NT2/D1 (cell line): ENCODE measurements at places on chromosomes 4 and X.
A peak's percentile ranks its signal among the peaks of the same experiment; 100 is the strongest.

- DNase-seq, result no peak
Observed at GRCh38 chr4:139753686-139754085, 88.1 kb downstream of the MGST2 start.

DNA sequence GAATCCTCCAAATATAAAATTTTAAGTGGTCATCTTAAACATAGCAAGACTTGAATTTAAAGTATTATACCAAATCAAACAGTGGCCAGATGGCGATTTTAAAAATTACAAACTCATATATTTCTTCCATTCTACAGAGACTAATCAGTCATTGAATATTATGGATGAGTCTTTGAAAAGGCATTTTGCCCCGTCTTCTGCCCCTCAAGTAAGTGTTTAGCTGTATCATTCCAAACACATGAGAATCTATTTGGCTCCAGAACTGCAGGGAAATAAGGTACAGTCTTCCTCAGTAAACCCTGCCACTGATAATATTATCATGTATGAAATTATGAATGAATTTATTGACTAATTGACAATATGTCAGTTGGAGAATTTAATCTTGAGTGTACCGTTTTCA is 191.0 kb downstream of the SLC7A11 start:
- DNase-seq, result no peak

DNA sequence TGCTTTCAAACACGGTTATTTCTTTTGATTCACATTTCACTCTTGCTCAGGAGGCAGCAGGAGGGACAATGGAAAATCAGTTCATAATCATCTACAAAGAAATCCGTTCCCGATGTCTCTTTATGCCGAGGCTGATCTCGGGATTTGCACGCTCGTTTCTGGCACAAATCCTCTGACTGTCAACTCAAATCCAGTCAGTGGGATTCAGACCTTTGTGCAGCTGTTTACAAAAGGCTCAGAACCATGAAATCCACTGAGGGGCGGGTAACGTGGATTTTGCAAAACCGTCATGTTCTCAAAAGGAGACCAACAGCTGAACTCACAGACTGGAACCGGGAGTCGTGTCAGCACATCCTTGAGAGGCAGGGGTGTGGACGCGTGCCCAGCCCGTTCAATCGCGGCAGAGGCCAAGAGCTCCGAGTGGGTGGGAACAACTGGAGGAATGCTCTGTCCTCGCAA is 46.4 kb downstream of the ACOX3 start:
- DNase-seq, result no peak

GRCh38 chr4:22099896-22100295 is 151.3 kb upstream of the KCNIP4 start:
- DNase-seq, result no peak

DNA sequence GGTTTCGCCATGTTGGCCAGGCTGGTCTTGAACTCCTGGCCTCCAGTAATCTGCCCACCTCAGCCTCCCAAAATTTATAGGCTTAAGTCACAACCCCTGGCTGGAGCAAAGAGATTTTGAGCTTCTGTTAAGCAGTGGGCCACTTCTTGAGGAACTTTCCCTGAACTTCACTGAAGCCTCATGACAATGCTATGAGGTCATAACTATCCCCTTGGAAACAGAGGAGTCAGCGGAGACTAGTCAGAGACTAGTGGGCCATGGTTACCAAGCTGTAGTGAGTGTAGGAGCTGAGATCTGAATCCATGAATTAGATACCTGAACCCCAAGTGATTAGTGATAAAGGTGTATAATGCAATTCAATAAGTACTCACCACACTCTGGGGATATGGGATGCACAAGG is 145.1 kb upstream of the MSX1 start:
- no peak for DNase-seq

GRCh38 chr4:95596676-95597075 is 47.9 kb upstream of the UNC5C start:
- DNase-seq, result no peak

- DNase-seq, result no peak
Observed at GRCh38 chr4:118983831-118984230, 95.2 kb downstream of the SYNPO2 start.

DNA sequence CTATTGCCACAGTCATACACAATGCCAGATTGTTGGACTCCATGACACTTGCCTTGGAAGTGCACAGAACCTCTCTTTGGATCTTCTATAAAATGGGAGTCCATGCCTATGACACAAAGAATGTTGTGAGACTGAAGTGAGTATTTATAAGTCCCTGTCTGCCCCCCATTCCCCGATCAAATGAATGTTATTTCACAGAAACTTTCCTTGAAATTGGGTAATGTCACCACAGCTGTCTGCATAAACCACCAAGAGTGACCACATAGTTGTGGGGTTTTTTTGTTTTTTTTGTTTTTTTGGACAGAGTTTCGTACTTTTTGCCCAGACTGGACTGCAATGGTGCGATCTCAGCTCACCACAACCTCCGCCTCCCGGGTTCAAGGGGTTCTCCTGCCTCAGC is 27.1 kb upstream of the REST start:
- DNase-seq, result no peak

GRCh38 chr4:154658680-154659405 is 46.4 kb upstream of the FGG start:
- DNase-seq, result no peak

DNA sequence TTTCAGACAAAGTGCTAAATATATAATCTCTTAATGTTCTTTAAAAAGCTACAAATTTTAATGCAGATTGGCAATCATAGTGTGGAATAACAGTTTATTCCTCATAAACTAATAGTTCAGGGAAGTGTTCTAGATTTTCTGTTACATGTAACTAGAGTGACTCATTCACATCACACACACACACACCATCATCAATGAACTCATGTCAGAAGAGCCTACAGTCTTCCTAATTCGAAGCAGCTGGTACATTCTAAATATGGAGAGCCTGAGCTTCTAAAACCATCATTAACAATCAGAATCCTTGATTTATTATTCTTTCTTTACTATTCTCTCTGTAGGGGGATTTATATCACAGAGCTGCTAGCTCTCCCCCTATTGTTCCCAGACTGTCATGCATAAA is 49.6 kb downstream of the DKK2 start:
- no peak for DNase-seq

- DNase-seq, result no peak
Observed at GRCh38 chrX:19256986-19257385, 86.7 kb upstream of the PDHA1 start.

DNA sequence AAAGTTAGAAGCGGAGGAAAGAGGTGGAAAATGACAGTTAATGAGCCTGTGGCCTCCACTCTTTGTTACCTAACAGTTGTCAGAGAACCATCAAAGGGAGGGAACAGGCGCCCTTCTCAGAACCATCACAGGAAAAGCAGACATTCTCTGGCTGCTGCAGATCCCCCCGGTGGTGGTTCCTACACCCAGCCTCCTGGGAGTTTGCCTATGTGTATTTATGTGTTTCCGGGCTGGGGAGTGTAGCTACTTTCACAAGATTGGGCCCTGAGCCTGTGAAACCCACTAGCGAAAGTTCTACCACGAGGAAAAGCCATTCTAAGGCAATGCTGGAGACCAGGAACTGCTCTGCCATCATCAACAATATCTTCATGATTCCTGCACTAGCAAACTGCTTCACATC is 52.7 kb upstream of the BCOR start:
- no peak for DNase-seq

DNA sequence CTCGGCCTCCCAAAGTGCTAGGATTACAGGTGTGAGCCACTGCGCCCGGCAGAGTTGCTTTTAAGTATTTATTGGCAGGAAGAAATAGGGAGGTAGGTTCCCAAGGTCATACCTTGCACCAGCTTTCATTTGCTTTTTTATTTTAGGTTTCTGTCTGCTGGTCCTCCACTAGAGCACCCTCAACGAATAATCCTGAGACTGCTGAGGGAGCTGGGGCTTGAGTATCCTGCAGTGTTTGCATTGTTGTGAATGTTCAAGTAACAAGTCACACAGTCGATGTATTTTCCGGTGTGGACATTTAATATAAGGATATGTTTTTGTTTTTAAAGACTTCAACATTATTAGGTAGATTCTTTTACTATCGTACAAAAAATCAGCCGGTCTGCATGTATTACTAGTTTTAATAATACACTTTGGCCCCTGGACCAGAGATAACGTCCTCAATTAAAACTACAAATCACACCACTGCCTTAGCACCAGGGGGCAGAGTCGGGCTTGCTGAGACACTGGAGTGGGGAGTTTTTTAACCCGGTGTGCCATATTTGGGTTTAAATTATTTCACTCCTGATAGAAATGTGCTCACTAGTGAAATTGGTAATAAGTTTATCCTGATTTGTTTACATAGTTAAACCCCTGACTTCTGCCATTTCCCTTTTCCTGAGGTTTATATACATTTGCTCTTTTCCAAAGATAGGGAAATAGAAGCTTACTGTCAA is 11.6 kb downstream of the SMIM20 start:
- DNase-seq, result no peak

GRCh38 chr4:2385516-2385915 is 32.9 kb downstream of the ZFYVE28 start:
- DNase-seq, result no peak

GRCh38 chrX:57044245-57044644 is 48.9 kb upstream of the SPIN3 start:
- no peak for DNase-seq

DNA sequence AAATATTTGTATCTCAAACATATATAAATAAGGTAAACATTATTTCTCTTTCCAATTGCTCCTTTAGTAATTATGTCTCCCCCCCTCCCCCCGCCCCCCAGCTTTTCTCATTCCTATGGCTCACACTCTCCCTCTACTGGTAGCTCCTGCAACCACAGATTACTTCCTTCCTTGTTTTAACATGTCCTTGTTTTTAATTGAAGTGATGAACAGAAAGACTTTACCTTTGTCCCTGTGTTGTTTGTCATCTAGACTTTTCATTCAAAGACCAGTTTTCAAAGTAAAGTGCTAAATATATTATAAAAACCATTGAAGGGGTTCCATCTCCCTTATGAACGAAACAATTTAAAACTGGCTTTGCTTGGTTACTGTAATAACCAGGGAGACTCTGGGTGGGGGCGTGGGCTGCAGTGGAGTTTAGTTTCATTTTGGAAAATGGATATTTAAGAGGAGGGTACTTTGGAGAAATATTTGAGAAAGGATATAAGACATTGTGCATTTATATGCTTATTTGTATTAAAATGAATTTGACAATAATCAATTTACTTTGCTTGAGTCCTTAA is 352.9 kb downstream of the RAPGEF2 start:
- peak; percentile 16 for DNase-seq

DNA sequence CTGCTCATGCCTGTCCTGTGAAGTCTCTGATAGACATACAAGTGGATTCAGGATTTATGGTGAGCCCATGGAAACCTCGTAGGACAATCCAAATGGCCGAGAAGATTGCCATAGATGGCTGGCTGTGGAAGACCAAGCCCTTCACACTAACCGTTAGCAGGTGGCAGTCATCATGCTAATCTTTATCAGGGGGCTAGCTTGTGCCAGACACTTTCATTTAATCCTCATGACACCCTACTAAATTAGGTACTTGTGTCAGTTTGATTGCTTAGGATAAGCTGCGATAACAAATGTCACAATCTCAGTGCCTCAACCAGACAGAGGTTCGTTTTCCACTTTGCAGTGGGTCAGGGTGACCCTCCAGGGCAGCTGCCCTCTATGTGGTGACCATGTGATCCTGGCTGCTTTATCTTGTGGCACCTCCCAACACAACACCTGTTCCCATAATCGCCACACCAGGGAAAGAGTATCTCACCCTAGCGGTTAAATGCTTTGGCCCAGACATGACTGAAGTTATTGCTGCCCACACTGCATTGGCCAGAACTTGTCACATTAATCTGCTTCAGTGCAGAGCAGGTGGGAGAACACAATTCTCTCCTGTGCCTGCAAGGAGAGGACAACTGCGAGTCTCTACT is 60.8 kb downstream of the REPS2 start:
- no peak for DNase-seq

DNA sequence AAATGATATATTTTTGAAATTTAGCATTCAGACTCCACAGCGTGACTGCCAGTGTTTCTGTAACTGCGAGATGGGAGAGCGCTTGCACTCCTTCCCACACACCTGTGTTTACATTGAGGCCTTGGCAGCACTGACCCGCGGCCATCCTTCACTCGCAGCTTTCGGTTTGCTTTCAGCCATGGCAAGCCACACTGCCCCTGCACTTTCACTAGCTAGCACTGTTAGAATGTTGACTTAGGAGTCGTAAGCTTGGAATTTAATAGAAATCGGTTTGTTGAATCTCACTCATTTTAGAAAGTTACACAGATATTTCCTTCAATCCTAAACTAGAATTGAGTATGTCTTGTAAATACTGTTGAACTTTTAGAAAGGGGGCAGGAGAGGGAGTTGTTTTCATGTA is 136.2 kb downstream of the CFAP299 start:
- DNase-seq, result no peak

GRCh38 chr4:130712038-130712437 is 1616.1 kb downstream of the C4orf33 start:
- no peak for DNase-seq
